Natural killer cell treated with Interleukin-12 subunit alpha and Interleukin-12 subunit beta and Interleukin-15 and Interleukin-18, amount 100 ng/mL, for 72 hours (primary cell): ENCODE measurements at places on chromosomes 13 and 19.
A peak's percentile ranks its signal among the peaks of the same experiment; 100 is the strongest.

DNA sequence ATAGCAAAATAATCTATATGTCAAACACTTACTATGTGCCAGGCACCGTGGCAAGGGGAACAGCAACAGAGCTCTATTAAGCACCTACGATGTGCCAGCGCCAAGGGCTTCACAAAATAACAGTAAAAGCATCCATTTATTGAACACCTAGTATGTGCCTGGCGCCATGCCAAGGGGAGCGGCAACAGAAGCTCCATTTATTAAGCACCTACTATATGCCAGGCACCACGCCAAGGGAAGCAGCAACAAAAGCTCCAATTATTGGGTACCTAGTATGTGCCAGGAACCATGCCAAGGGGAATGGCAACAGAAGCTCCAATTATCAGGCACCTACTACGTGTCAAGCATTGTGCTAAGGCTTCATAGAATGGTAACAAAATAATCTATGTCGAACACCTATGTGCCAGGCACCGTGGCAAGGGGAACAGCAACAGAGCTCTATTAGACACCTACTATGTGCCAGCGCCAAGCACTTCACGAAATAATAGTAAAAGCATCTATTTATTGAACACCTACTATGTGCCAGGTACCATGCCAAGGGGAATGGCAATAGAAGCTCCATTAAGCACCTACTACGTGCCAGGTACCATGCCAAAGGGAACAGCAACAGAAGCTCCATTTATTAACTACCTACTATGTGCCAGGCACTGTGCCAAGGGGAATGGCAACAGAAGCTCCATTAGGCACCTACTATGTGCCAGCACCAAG, 107.7 kb downstream of the PTPRS start:
- H3K27me3 ChIP-seq = peaks cover 12% of the 10 kb centered on the region
- no peak overlapping the region for H3K27ac ChIP-seq
- no peaks in the 10 kb centered on the region for H3K36me3 ChIP-seq

DNA sequence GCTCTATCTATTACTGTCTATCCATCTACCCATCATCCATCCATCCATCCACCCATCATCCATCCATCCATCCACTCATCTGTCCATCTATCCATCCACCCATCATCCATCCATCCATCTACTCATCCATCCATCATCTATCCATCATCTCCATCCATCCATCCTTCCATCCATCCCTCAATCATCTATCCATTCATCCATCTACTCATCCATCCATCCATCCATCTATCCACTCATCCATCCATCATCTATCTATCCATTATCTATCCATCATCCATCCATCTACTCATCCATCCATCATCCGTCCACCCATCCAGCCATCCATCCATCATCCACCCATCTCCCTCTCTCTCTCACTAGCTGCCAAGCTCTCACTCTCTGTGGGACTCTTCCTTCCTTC, 13.1 kb upstream of the TIMM13 start:
- no peak overlapping the region for H3K4me3 ChIP-seq
- no peak for DNase-seq

DNA sequence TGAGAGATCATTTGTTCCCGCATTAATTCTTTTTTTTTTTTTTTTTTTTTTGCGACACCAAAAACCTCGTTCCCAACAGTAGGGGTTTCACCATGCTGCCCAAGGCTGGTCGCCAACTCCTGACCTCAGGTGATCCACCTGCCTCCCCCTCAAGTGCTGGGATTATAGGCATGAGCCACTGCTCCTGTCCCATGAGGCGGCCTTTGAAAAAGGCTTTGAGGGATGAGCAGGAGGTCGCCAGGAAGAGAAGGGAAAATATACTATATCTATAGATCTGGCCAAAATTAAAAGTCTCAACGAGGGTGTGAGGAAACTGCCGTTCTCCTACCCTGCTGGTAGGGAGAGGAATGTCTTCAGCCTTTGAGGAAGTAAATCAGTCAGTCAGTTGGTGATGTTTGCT, 26.2 kb downstream of the ZNF473 start:
- no peak overlapping the region for H3K27ac ChIP-seq
- peak overlapping the region; percentile 89 for H3K4me3 ChIP-seq
- H3K36me3 ChIP-seq = peaks cover 5% of the 10 kb centered on the region
- H3K27me3 ChIP-seq = no peaks in the 10 kb centered on the region

DNA sequence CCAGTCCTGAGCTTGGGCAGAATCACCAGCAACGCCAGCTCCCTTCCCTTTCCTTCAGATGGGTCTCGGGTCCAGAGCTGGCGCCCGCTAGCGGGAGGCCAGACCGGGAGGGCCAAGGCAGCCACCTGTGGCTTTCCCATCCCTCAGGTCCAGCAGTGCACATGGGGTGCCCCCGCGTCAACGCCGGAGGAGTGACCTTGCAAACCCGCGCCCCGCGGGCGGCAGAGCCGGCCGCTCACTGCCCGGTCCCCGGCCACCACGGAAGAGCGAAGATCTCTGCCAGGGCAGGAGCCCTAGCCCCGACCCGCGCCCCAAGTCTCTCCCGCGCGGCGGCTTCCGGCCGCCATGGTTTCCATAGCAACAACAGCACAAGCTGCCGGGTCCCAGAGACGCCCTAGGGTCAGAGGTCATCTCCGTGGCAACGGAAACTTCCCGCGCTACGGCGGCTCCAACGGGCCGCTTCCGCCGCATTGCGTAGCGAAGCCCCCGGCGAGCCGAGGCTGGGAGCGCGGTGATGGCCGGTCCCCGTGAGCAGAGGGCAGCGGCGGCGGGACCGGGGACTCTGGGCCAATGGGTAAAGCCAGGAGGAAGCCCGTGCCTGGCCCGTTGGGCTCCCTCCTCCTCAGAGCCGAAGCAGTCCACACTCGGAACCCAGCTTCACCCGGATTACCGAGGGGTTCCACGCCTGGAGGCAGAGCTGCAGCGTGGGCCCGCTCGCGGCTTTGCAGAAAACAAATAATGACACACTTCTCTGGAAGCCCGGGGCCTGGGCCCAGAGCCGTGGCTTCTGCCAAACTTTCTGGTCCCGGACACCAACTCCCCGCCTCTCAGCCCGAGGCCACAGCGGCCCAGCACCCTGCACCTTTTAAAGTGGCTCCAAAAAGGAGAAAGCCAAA, 7.4 kb downstream of the FGF14 start:
- DNase-seq = peak; percentile 97
- peak overlapping the region; percentile 84 for H3K4me3 ChIP-seq
- peaks cover 2% of the 10 kb centered on the region for H3K36me3 ChIP-seq
- H3K27me3 ChIP-seq = peaks cover 29% of the 10 kb centered on the region

DNA sequence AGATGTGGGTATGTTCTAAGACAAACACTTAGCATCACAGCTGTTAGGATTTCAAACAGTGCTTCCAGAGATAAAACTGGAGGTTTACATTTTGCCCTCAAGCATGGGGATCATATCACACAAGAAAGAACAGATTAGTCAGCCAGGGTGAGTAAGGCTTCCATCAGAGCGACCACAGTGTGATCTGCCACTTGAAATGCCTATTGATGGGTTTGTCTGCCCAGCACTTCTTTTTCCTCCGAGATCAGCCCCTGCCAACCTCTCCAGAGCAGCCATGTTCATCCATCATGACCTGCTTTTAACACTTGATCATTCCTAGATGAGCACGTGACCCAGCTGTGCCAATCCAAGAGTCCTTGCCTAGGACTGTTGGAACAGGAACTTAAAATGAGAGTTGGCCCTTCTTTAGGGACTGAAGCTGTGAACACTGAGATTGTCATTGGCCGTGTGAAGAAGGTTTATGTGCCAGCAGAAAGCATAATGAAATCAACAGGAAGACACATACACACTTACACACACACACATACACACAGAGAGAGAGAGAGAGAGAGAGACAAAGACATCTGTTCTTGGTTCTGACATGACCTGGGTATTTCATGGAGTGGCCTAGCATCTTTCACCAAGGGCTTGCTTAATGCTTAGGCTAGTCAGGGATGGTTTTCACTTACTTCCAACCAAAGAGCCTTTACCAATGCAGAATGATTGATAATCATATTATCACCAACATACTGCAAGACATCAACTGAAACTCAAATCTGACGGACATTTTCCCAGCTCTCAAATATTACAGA, 5.2 kb upstream of the CEBPG start:
- no peak overlapping the region for H3K4me3 ChIP-seq
- no peak overlapping the region for H3K27ac ChIP-seq
- no peak for DNase-seq
- no peaks in the 10 kb centered on the region for H3K4me1 ChIP-seq

DNA sequence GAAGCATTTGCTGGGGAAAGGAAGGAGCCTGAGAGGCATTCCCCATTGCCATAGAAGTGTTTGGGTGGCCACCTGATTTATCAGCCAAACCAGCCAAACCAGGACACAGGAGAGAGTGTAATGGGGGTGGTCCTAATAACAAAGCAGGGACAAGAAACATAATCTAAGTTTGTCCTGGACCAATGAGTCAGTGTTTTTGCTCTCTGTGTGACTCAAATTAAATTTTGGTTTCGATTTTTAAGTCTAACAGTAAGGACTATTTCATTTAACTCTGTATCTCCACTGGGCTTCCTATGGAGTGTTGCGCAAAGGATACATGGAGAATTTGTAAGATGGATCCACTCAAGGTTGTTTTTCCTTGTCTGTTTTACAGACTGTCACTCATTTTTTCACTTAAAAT, 19.5 kb upstream of the TRPC4 start:
- no peak for DNase-seq
- H3K4me1 ChIP-seq = no peaks in the 10 kb centered on the region

DNA sequence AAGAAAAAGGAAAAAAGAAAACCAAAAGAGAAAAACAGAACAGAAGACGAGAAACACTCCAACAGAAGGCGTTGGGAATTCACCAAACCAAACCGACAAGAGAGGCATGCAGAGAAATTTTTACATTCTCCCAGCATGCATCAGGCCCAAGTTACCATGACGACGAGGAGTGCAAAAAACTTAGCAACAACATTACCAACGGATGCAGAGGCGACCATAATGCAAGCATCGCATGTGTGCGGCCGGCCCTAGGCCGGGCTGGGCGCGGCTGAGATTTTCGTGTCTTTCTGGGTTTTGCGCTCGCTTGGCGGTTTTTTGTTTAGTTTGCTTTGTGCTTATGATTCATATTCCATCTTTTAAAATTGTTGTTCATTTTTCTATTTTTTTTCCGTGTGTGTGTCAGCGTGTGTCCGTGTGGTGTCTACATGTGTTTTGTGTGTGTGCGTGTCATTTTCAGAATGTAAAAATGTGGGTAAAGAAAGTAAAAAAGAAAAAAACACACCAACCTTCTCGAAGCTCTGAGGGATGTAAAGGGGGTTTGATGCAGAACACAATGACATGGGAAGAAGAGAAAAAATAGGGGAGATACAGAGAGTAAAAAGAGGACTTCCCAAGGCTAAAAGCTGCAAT, 84.9 kb downstream of the PTPRS start:
- H3K36me3 ChIP-seq = peaks cover 11% of the 10 kb centered on the region
- peaks cover 9% of the 10 kb centered on the region for H3K27me3 ChIP-seq
- no peak overlapping the region for H3K27ac ChIP-seq
- no peaks in the 10 kb centered on the region for H3K4me1 ChIP-seq

DNA sequence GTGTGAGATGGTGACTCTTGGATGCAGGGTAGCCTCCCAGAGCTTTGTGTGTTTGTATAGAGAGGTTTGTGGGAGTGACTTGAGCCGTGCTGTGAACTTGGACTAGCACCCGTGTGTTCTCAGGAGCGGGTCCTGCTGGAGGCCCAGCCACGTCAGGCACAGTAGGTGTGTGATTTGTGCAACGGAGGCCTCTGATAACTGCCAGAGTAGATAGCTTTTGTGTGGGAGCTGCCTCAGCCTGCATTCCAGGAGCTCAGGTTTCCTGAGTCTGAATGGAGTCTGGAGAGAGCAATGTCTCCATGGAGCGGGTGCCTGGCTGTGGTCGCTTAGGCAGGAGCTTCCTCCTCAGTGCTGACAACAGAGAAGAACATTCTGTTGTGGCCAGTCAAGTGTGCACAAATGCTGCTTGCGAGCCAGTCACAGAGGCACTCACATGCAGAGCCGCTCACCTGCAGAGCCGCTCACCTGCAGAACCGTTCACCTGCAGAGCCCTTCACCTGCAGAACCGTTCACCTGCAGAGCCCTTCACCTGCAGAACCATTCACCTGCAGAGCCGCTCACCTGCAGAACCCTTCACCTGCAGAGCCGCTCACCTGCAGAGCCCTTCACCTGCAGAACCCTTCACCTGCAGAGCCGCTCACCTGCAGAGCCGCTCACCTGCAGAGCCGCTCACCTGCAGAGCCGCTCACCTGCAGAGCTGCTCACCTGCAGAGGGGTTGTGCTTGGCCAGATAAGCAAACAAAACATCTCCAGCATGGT, 32.6 kb downstream of the TFDP1 start:
- peak overlapping the region; percentile 38 for H3K27ac ChIP-seq
- H3K27me3 ChIP-seq = no peaks in the 10 kb centered on the region
- peaks cover 4% of the 10 kb centered on the region for H3K36me3 ChIP-seq
- peaks cover 12% of the 10 kb centered on the region for H3K4me1 ChIP-seq
- no peak overlapping the region for H3K4me3 ChIP-seq

GRCh38 chr13:78239714-78240113, 321.1 kb upstream of the EDNRB start:
- no peaks in the 10 kb centered on the region for H3K36me3 ChIP-seq
- no peaks in the 10 kb centered on the region for H3K4me1 ChIP-seq
- DNase-seq = no peak
- H3K4me3 ChIP-seq = no peak overlapping the region
- H3K27ac ChIP-seq = no peak overlapping the region

GRCh38 chr19:6413291-6413690, 11.3 kb downstream of the KHSRP start:
- H3K4me1 ChIP-seq = no peaks in the 10 kb centered on the region
- H3K4me3 ChIP-seq = no peak overlapping the region
- no peaks in the 10 kb centered on the region for H3K36me3 ChIP-seq
- H3K27me3 ChIP-seq = no peaks in the 10 kb centered on the region
- DNase-seq = no peak

- H3K36me3 ChIP-seq = peaks cover 31% of the 10 kb centered on the region
- no peaks in the 10 kb centered on the region for H3K27me3 ChIP-seq
Measured at GRCh38 chr19:39351537-39352064, 9.4 kb downstream of the SAMD4B start.

DNA sequence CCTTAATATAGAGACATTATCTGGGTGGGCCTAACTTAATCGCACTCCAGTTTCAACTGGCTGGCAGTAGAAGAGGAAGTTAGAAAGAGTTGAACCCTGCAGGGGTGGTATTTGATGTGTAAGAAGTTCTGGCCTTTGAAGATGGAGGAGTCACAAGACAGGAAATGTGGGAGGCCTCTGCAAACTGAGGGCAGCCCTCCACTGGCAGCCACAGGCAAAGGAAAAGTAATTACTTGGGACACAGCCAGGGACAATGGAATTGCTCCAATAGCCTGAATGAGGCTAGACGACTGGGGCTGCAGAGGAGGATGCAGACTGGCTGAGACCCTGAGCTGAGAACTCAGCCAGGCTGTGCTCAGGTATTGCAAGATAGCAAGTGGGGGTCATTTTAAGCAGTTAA, 703.3 kb upstream of the ARGLU1 start:
- H3K27ac ChIP-seq = no peak overlapping the region
- H3K27me3 ChIP-seq = no peaks in the 10 kb centered on the region
- no peak overlapping the region for H3K4me3 ChIP-seq

GRCh38 chr19:15636026-15636425, 4.7 kb upstream of the CYP4F3 start:
- peaks cover 16% of the 10 kb centered on the region for H3K27me3 ChIP-seq
- no peak overlapping the region for H3K27ac ChIP-seq
- DNase-seq = no peak
- no peaks in the 10 kb centered on the region for H3K36me3 ChIP-seq
